Dermis microvascular lymphatic vessel endothelial cell (primary cell): ENCODE measurements at places on chromosomes 13 and 19.

- no peak for DNase-seq
These were observed 16.5 kb upstream of the CABP5 start for GRCh38 chr19:48060381-48060780.

DNA sequence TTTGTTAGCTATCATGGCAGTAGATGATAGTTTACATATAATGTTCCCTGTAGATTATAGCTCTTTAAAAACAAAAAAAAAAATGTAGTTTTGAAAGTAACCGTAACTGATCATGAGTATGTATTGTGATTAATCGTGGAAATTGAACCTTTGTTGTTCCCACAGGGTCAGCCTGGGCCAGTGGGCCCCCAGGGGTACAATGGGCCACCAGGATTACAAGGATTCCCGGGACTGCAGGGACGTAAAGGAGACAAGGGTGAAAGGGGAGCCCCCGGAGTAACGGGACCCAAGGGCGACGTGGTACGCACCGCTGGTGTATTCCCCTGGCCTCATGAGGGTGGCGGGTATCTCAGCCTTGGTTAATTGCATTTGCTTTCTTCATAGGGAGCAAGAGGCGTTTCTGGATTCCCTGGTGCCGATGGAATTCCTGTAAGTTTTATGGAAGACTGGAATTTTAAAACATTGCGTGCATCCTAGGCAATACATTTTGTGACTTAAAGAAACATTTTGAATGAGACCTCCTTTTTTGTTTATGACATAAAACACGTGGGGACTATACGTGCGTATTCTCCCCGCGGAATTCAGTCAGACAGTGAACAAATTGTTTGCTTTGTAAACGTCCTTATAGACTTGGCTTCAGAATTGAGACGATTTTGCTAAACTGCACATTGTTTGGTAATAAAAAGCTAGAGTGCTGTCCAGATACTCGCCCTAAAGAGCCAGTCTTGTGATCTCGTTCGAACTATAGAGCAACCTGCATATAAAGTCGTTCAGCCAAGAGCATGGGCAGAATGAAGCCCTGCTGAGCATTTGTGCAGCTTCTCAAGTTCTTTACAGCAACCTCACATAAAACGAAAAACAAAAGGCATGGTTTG is 117.7 kb downstream of the COL4A2 start:
- no peak for DNase-seq

GRCh38 chr13:109271555-109272541 is 514.5 kb downstream of the IRS2 start:
- no peak for DNase-seq

GRCh38 chr19:45451131-45451849 is 16.5 kb upstream of the FOSB start:
- no peak for DNase-seq

GRCh38 chr13:30832845-30833332 is 73.2 kb upstream of the MEDAG start:
- DNase-seq: peak; percentile 89

DNA sequence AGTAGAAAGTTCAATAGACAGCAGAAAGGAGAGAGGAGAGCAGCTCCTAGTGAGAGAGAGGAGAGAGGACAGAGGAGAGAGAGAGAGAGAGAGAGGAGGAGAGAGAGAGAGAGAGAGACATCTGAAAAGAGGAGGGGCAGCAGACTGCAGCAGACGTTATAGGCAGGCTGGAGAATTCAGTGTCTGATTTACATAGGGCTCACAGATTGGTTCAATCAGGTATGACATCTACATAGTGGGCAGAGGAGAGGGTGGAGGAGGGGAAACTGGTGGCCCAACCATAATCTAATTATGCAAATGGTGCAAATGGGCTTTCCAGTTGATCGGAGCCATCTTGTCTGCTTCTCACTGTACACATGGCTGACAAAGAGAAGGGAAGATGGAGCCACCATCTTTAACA is 221.3 kb upstream of the TRPC4 start:
- no peak for DNase-seq

- no peak for DNase-seq
These were observed 929.8 kb upstream of the SLITRK1 start for GRCh38 chr13:84812078-84812477.

GRCh38 chr13:71695662-71696061 is 171.3 kb downstream of the DACH1 start:
- no peak for DNase-seq
